ENCODE measurements at places on chromosomes 12 and 14.

DNA sequence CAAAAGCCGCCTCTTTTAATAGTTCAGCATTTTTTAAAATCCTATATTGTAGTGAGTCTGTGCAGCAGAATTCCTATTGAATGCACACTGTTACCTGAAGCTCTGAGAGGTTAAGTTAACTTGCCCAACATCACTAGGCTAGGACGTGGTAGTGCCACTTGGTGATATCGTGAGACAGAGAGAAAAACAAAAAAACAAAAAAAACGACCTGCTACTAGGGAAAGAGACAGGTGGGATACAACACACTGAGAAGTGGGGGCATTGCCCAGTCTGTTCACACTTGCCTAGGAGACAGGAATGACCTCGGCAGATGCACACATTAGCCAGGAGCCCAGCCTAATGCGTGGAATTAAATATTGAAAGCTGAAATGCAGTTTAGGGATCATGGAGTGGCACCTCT lies 129.7 kb upstream of the CCND2 start:
- ATAC-seq: no peak

GRCh38 chr12:66763467-66763866 lies 84.6 kb upstream of the GRIP1 start:
- no peak for ATAC-seq

GRCh38 chr12:115385141-115385540 lies 701.2 kb upstream of the TBX3 start:
- no peak for ATAC-seq

GRCh38 chr14:68774771-68775613 lies 17.9 kb downstream of the ZFP36L1 start:
- no peak for ATAC-seq

DNA sequence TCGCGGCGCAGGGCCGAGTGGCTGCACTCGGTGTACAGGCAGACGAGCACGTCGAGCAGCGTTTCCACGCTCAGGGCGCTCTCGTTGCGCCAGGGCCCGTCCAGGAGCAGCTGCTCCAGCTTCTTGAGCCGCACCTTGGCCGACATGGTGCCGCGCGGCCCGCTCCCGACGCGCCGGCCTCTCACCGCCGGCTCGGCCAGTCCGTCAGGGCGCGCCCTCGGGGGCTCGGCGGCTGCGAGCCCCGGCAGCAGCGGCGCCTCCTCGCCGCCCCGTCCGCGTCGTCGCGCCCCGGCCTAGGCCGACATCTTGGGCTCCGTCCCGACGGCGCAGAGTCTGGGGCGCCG lies 349 bp downstream of the CDC42BPB start:
- ATAC-seq: peak; percentile 6

DNA sequence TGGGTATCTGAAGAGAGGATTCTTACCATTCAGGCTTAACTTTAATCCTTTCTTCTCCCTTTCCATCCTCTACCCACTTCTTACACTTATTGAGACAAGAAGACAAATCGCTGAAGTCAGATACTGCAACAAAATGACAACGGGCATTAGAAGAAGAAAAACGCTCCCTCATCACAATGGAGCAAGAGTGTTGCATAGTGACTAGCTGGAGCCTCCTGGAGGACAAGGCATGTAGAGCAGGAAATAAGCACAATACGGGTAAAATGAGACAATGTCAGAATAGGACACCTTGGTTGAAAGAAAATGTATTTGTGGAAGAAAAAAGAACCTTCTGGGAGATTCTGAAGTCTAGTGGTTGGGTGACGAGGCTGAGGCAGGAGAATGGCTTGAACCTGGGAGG lies 501.0 kb downstream of the RERGL start:
- no peak for ATAC-seq

DNA sequence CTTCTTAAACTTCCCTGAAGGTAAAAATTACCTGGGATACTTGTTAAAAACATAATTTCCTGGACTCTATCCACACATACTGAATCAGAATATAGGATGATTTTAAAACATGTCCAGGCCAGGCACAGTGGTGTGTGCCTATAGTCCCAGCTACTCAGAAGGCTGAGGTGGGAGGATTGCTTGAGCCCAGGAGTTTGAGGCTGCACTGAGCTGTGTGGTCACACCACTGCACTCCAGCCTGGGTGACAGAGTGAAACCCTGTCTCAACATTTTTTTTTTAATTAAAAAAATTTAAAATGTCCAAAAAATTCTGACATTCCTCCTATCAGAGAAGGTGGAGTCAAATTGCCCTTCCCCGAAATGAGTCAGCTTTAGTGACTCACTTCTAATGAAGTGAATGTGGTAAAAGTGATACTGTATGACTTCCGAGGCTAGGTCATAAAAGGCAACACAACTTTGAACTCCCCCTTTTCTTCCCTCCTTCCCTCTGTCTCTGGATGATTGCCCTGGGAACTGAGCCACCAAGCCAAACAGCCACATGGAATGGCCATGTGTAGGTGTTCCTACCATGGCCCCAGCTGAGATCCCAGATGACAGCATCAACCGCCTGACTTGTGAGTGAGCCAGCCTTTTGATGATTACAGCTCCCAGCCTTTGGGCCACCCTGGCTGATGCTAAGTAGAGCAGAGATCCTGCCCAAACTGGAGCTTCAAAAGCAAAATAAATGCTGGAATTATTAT lies 36.3 kb downstream of the LIMA1 start:
- ATAC-seq: peak; percentile 90

- no peak for ATAC-seq
Observed at GRCh38 chr12:102326982-102327381, 129.3 kb upstream of the PMCH start.

GRCh38 chr14:65566820-65567522 lies 154.4 kb downstream of the FUT8 start:
- ATAC-seq: peak; percentile 94

DNA sequence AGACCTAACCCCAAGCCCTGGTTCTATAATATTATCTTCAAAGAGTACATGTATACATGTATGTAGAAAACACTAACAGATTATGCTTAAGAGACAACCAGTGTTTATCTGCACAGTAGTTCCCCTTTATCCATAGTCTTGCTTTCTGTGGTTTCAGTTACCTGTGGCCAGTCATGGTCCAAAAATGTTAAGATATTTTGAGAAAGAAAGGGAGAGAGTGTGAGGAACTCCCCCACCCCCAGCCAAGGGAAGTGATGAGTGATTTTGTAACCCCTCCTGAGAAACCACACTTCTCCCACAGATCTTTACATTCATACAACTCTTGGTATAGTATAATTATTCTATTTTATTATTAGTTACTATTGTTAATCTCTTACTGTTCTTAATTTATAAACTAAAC lies 77.3 kb upstream of the CNTN1 start:
- no peak for ATAC-seq

DNA sequence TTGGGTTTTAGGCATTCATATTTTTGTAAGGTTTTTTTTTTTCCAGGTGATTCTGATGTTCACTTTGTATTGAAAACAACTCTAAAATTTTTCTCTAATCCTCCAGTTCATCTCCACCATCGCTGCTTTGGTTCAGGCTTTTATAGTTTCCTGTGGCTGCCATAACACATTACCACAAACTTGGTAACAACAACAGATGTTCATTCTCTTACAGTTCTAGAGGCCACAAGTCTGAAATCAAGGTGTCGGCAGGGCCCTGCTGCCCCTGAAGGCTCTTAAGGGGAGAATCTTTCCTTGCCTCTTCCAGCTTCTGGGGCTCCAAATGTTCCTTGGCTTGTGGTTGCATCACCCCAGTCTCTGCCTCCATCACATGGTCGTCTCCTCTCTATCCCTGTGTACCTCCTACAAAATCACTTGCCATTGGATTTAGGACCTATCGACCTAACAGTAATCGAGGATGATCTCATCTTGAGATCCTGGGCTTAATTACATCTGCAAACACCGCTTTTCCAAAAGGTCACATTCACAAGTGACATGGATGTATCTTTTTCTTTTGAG lies 55.2 kb downstream of the PELI2 start:
- ATAC-seq: no peak

DNA sequence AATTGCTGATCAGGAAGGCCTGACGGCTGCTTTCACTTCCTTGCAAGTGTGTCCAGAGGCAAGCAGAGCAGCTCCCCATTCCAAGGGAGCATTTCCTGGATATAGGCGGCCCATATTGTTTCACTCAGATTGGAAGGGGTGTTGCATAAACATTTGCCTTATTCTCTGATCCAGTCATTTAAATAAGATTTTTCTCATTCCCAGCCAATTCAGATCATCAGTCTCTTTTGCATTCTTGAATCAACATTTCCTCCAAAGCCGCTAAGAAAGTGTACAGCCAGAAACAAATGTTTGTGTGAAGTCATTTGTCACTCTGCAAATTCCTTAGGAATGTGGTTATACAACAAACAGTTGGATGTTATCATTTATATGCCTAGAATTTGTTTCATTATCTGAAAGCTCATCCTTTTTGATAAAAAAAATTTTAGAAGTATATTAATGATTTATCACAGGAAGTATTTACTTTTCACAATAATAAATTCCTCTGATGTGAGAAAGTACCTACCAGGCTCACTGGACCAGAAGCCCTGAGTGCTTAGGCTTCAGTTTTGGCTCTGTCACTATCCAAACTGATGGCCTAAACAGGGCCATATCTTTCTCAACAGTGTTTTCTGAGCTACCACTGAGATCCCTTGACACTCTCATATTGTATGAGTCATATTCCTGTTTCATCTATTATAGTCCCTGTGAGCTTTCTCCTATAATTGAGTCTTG lies 379.6 kb downstream of the CCDC91 start:
- ATAC-seq: peak; percentile 71

DNA sequence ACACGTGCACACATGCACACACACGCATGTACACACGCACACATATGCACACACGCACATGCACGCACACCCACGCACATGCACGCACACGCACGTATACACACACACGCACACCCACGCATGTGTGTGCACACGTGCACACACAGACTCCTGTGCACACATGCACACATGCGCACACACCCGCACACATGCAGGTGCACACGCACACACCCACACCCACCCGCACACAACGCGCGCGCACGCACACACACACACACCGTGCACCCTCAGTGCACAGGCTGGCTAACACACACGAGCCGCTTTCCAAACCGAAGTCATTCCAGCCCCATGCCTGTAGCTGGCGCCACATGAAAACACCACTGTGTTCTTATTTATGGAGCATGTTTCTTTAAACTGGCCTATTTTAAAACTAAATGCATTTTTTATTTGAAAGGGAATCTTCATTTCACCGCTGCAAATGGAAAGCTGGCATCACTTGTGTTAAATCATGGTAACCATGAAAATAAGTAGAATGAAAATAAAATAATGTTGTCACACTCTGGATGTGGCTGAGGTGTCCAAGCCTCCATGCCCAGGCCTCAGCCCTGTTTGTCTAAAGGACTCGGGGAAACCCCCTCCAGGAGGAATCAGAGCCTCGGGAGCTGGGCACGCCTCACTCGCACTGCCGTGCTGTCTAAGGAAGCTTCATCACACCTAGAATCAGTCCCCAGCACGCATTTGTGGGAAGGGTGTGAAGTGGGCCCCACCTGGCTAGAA lies 45.1 kb downstream of the GALNT9 start:
- ATAC-seq: no peak

- ATAC-seq: no peak
Observed at GRCh38 chr12:114190971-114191370, 215.0 kb downstream of the TBX5 start.
